ENCODE measurements at places on chromosomes 4 and X.

GRCh38 chr4:38368613-38369012, 295.4 kb upstream of the KLF3 start:
- H3K27ac ChIP-seq: no peak overlapping the region
- DNase-seq: no peak
- peaks cover 3% of the 10 kb centered on the region for H3K27me3 ChIP-seq
- peaks cover 13% of the 10 kb centered on the region for H3K4me1 ChIP-seq

DNA sequence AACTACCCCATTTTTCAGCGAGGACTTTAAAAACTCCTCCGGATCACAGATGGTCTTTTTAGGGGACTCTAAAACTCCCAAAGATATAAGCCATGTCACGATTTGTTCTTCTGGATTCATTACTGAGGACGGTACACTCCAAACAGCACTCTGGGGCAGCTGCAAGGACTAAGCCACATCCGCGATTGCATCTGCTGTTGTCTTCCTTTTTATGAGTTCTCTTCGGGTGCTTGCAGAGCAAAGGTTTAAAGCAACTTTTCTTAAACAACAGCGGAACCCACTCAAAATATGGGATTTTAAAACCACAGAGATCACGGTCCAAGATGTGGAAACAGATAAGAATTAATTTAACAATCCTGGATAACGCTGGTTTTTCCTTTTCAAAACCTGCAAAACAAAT, at the start of gene ARHGEF6:
Gene ARHGEF6, minus strand, starts transcription at position 170 of the 400 bp plus-strand sequence. Its CDS starts 50 bp downstream, at position 120.
- H3K27me3 ChIP-seq: no peaks in the 10 kb centered on the region
- peak; percentile 52 for DNase-seq
- H3K27ac ChIP-seq: peak within 1 kb of the TSS; percentile 95
- peak within 1 kb of the TSS; percentile 83 for H3K4me3 ChIP-seq
- H3K36me3 ChIP-seq: peaks cover 42% of the 10 kb centered on the region

DNA sequence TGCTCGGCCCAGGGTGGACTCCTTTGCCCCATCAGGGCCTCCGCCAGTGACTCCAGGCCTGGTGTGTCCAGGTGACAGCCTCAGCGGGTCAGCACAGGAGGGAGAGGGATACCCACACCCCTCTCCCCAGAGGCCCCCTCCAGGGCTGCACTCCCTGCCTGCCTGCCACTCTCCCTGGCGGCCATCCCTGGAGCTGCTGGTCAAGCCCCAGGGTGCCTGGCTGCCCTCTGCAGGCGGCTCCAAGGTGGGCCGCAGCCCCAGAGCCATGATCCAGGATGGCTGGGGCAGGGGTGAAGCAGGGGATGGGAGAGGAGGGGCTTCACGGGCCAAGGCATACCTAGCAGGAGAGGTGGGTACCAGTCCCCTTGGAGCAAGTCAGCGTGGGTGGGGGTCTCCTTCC, 3.8 kb downstream of the FGFRL1 start:
- no peaks in the 10 kb centered on the region for H3K27me3 ChIP-seq
- no peaks in the 10 kb centered on the region for H3K36me3 ChIP-seq
- peaks cover 15% of the 10 kb centered on the region for H3K4me1 ChIP-seq
- no peak overlapping the region for H3K4me3 ChIP-seq
- H3K27ac ChIP-seq: no peak overlapping the region
- DNase-seq: no peak

GRCh38 chr4:25993395-25994185, 79.6 kb downstream of the SMIM20 start:
- H3K27ac ChIP-seq: no peak overlapping the region
- H3K4me3 ChIP-seq: no peak overlapping the region
- peaks cover 2% of the 10 kb centered on the region for H3K4me1 ChIP-seq

DNA sequence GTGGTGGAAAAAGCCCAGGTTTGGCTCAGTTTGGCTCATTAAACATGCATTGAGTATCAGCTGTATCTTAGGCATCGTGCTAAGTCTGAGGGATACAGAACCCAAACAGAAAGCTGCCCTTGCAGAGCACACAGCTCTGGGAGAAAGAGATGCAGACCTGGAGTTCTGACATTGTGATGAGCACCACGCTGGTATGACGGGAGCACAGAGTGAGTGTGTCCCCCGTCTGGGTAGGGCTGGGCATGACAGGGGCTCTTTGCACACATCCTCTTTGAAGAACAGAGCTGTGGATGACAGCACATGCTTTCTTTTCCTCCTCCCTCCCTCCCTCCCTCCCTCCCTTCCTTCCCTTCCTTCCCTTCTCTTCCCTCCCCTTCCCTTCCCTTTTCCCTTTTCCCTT, 52.2 kb downstream of the CLCN4 start:
- no peaks in the 10 kb centered on the region for H3K4me1 ChIP-seq
- H3K36me3 ChIP-seq: no peaks in the 10 kb centered on the region
- H3K27me3 ChIP-seq: no peaks in the 10 kb centered on the region

DNA sequence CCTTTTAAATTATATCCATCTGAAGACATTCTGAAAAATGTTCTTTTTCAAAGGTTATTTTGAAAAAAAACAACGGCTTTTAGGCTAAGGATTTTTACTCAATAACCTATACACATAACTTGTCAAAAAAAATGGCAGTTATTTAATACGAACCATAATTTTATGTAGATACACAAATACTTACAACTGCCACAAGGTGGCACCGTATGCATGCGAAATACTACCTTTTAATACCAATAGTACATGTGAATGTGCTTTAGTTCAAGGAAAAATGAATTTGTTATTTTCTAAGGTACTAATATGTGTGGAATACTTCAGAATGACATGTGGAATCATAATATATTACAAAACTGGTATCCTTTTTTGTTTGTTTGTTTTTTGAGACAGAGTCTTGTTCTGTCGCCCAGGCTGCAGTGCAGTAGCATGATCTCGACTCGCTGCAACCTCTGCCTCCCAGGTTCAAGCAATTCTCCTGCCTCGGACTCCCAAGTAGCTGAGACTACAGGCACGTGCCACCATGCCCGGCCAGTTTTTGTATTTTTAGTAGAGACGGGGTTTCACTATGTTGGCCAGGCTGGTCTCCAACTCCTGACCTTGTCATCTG, 4.6 kb upstream of the MAD2L1 start:
- no peak overlapping the region for H3K4me3 ChIP-seq
- peaks cover 29% of the 10 kb centered on the region for H3K4me1 ChIP-seq
- H3K27me3 ChIP-seq: no peaks in the 10 kb centered on the region

DNA sequence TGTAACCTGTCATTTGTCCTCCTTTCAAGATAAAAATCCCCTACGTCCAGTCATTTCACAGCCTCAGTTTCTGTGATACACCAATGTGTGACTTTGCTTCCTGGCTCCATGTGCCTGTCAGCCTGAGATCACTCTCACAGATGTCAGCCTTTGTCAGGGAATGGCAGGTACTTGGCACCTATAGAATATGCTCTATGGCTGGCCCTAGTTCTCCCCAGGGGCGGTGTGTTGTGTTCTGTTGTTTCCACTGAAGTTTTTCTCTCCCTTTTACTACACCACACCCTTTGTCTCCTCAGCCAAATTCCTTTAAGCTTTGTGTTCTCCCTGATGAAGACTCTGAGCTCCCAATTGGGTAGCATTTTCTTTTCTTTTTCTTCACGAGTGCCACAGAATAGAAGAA, 81.7 kb downstream of the ALPK1 start:
- DNase-seq: no peak
- H3K36me3 ChIP-seq: peaks cover 17% of the 10 kb centered on the region
- no peaks in the 10 kb centered on the region for H3K27me3 ChIP-seq
- H3K4me1 ChIP-seq: no peaks in the 10 kb centered on the region

DNA sequence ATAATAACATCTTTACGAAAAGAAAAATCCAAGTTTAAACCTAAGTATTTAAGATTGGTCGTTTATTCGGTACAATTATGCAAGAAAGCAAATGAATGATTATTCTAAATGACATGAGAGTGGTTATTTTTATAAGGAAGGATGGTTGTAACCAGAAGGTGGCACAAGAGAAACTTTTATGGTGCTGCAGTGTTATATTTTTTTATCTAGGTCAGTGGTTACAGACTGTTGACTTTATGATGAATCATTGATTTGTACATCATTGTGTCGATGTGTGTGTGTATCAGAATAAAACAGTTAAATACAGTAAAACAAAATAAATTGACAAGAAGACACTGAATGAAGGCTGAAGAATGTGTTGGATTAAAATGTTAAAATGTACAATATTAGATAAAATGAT, 9.8 kb downstream of the DCAF8L2 start:
- H3K4me3 ChIP-seq: no peak overlapping the region
- H3K27me3 ChIP-seq: no peaks in the 10 kb centered on the region
- H3K27ac ChIP-seq: no peak overlapping the region

DNA sequence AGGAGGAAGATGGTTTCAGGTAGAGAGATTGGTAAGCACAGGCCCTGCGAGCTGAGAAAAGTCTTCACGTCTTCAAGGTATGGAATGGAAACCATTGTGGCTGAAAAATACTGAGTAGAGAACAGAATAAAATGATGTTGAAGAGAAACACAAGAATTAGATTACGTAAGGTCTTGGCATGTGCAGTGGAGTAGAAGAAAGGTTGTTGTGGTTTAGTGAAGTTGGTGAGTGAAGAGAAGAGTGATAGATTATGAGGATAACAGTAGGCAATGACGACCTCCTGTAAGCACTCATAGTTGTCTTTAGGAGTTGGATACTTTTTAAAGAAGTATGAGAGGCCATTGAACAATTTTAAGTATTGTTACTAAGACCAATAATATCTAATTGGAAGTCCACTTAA, 642.6 kb downstream of the PCDH7 start:
- DNase-seq: no peak
- H3K27me3 ChIP-seq: no peaks in the 10 kb centered on the region
- no peak overlapping the region for H3K27ac ChIP-seq
- no peaks in the 10 kb centered on the region for H3K36me3 ChIP-seq
- no peak overlapping the region for H3K4me3 ChIP-seq

DNA sequence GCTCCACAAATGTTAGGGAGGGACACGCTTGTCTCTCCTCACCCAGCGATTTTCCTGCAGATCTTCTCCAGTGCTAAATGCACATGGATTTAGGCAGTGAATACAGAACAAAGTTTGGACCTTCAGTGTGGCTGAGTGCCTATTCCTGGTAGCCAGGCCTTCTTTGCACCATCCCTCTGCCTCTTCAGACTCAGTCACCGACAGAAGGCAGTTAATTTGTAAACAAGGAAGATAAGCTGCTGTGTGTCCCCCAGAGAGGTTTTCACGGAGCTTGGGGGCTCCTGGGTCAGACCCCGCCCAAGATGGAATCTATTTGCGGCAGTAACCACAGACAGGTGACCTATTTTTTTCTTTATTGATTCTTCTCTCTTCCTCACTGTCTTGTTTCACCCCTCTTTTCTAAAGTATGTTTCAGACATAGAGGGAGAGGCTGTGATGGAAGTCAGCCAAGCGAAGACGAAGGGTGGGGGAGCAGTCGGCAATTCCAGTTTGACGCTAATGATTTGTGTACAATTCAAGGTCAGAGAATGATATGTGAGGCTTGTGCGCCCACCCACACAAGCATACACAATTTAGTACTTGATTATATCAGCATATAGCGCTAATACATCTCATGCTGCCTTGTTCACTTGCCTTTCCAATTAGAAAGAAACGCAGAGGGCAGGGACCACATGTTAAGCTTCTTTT, 200.8 kb downstream of the MGST2 start:
- no peak overlapping the region for H3K27ac ChIP-seq
- DNase-seq: no peak
- no peak overlapping the region for H3K4me3 ChIP-seq
- H3K36me3 ChIP-seq: no peaks in the 10 kb centered on the region

DNA sequence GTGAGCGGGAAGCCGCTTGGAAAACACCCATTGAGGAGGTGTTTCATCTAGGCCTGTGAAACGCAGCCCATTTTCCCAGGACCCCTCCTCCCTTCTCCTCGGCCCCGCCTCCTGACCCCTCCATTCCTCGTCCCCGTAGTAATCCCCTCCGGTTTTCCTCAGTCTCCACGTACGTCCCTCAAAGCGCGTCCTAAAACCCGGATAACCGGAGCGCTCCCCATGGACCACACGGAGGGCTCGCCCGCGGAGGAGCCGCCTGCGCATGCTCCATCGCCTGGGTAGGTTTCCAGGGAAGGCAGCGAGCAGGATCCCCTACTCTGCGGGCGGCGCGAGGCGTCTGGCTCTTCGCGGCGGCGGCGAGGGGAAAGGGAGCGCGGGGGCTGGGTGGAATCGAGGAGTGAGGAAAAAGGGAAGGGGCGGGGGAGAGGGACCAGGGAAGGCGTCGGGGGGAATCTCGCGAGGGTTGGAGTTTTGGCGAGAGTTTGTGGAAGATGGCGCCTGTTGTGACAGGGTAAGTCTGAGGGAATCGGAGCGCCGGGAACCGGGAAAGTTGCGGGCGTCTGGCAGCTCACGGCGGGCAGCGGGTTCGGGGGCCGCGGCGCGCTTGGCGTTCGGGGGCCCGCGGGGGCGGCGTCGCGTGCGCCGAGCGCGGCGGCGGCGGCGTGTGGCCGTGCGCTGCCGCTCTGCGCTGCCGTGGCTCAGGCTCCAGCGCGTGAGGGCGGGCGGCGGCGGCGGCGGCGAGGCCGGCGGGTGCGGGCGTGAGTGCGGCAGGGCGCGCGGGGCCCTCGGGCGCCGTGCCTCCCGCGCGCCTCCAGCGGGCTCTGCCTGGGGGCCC, at the start of gene RBPJ:
Gene RBPJ, plus strand, starts transcription at position 477 of the 835 bp plus-strand sequence. Its CDS starts 15 bp downstream, at position 492.
- peak within 1 kb of the TSS; percentile 99 for H3K27ac ChIP-seq
- H3K4me3 ChIP-seq: peak within 1 kb of the TSS; percentile 97

- no peaks in the 10 kb centered on the region for H3K27me3 ChIP-seq
- no peak for DNase-seq
- no peak overlapping the region for H3K27ac ChIP-seq
- no peak overlapping the region for H3K4me3 ChIP-seq
- H3K36me3 ChIP-seq: no peaks in the 10 kb centered on the region
Measured at GRCh38 chrX:20284444-20284843, 17.7 kb upstream of the RPS6KA3 start.

DNA sequence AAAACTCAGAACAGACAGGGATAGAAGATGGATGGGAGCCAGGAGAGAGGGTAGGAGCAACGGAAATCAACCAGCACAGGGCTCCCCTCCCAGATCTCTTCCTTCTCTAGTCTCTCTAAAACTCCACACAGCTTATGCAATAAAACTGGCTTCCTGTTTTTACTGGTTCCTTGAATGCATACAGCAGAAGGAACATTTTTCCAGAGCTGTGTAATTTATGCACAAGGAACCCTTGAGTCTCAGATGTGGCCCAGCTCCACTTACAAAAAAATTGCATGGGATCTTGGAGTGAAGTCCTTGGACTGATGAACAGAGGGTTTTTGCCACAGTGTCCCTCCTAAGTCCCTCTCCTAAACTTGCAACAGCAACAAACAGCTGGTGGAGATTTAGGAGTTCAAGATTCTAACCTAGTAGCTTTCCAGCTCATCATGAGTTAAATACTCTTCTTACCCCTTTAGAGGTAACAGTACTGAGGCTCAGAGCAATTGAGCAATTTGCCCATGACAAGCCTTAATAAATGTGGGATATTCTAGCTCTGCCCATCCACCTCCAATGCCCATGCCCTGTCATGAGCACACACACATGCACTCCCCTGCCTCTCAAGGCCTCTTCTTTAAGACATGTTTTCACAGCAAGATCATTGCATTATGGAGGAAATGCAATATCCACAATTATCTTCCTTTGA, 18.4 kb upstream of the CC2D2A start:
- H3K27ac ChIP-seq: no peak overlapping the region
- no peak for DNase-seq
- no peaks in the 10 kb centered on the region for H3K36me3 ChIP-seq
- H3K27me3 ChIP-seq: no peaks in the 10 kb centered on the region

DNA sequence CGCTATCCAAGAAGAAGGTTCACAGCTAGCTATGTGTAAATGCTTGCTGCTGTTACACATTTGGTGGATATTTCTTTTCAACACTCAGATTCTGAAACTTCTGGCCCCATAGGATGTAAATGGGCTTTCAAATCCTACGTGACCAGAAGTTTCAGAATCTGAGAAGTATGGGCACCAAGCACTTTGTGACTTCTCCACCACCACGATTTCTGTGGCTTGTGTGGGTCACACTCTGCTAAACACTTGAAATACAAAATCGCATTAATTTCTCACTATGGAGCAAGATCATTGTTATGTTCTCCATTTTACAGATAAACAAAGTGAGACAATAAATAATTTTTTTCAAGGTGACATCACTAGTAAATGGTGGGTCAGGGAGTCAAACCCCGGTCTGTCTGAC, 259.4 kb upstream of the JADE1 start:
- H3K4me3 ChIP-seq: no peak overlapping the region
- DNase-seq: no peak
- no peaks in the 10 kb centered on the region for H3K36me3 ChIP-seq
- no peak overlapping the region for H3K27ac ChIP-seq

Measured in activated CD4-positive, alpha-beta T cell treated with anti-CD3 and anti-CD28 coated beads, Interleukin-2, amount 10 ng/mL, durations not matched to agents 7 days and 5 days (primary cell).